ENCODE measurements at places on chromosomes 6 and 20. TPM values are rescaled to one million over a fixed set of nuclear protein-coding genes. Genes with fewer than 3 reads are reported as not detected.

CST5 gene
- total RNA-seq, result not detected

MOG gene
- not detected for total RNA-seq

SLC17A2 gene
- not detected for total RNA-seq

GGTLC1 gene
- not detected for total RNA-seq

OPRM1 gene
- total RNA-seq, result not detected

AVP gene
- total RNA-seq, result not detected

BANF2 gene
- not detected for total RNA-seq

PLA2G7 gene
- not detected for total RNA-seq

TINAG gene
- total RNA-seq, result not detected

GRCh38 chr6:155504848-155505607, 49.4 kb upstream of the NOX3 start:
- H3K4me1 ChIP-seq, result no peaks in the 10 kb centered on the region
- DNase-seq, result no peak
- H3K36me3 ChIP-seq, result no peaks in the 10 kb centered on the region
- no peak overlapping the region for H3K27ac ChIP-seq

- no peak overlapping the region for H3K4me3 ChIP-seq
- no peaks in the 10 kb centered on the region for H3K27me3 ChIP-seq
- peaks cover 5% of the 10 kb centered on the region for H3K4me1 ChIP-seq
- no peaks in the 10 kb centered on the region for H3K36me3 ChIP-seq
These were observed 270.7 kb downstream of the PLCB1 start for GRCh38 chr20:8402798-8403197.

GRCh38 chr20:50886184-50886790, 45.0 kb downstream of the ADNP start:
- DNase-seq, result no peak
- no peaks in the 10 kb centered on the region for H3K4me1 ChIP-seq
- H3K4me3 ChIP-seq, result no peak overlapping the region
- no peak overlapping the region for H3K27ac ChIP-seq

DNA sequence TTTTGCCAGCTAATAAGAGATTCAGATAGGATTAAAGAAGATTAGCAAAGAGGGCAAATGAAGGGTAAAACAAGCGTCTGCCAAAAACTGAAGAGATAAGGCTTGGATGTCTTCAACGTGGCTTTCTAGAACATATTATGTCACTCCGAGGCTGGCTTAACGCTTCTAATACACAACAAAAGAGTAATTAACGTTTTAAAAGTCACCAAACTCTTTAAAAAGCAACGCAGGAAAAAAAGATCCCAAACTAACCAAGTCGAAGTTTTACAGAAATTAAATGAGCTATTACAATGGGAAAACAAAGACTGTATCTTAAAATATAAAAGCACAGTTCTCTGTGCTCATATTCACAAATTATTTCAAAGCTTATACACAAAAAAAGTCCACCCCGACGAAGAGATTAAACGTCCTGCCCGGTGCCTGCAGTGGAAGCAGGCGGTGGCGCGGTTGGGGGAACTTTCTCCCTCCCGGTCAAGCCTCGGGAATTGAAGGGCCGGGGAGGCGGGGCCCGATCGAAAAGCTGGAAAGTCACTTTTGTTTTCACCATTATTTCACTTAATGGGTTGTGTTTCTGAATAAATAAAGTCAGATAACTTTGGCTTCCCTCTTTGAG, 1.2 kb downstream of the MAK start:
- H3K4me1 ChIP-seq, result peaks cover 5% of the 10 kb centered on the region
- no peaks in the 10 kb centered on the region for H3K36me3 ChIP-seq
- no peak overlapping the region for H3K27ac ChIP-seq
- H3K4me3 ChIP-seq, result peak overlapping the region; percentile 50
- no peaks in the 10 kb centered on the region for H3K27me3 ChIP-seq

- H3K4me3 ChIP-seq, result no peak overlapping the region
- no peaks in the 10 kb centered on the region for H3K27me3 ChIP-seq
- H3K4me1 ChIP-seq, result no peaks in the 10 kb centered on the region
- DNase-seq, result no peak
These were observed 62.4 kb downstream of the ZBTB9 start for GRCh38 chr6:33516726-33517125.

DNA sequence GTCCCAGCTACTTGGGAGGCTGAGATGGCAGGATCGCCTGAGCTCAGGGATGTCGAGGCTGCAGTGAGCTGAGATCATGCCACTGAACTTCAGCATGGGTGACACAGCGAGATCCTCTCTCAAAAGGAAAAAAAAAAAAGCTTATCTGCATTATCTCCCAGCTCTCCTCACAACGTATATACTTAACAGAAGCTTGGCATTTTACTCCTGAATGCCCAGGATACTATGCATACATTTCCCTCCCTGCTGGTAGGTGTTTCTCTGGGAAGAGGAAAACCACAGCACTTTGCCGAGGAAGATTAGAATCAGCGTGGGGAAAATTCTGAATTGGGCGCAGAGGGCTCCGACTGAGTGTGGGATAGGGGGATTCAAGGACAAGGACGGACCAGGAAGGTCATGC, 800.6 kb downstream of the DHX35 start:
- no peaks in the 10 kb centered on the region for H3K36me3 ChIP-seq
- no peaks in the 10 kb centered on the region for H3K27me3 ChIP-seq
- no peak overlapping the region for H3K4me3 ChIP-seq

GRCh38 chr6:143369971-143370370, 80.5 kb downstream of the ADAT2 start:
- H3K4me3 ChIP-seq, result no peak overlapping the region
- H3K27me3 ChIP-seq, result no peaks in the 10 kb centered on the region
- H3K36me3 ChIP-seq, result no peaks in the 10 kb centered on the region
- no peak for DNase-seq
- no peak overlapping the region for H3K27ac ChIP-seq

DNA sequence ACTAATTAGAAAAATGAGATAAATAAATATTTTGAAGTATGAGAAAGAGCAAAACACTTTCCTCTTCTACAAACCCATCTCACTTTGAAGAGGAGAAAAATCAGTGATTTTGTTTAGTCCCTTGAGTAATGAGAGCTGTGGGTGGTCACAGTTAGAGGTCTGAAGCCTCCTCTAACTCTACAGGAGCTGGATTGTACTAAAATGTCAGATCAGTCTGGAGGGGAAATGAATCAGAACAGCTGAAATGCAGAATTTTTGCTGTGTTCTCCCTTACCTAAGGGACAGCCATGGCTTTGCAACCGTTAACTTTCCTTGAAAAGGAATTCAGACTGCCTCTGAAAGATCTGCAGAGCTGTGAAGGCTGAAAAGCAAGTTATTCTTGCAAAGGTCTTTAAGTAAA, 11.4 kb upstream of the RFPL4B start:
- H3K4me1 ChIP-seq, result peaks cover 10% of the 10 kb centered on the region
- H3K4me3 ChIP-seq, result no peak overlapping the region
- H3K36me3 ChIP-seq, result no peaks in the 10 kb centered on the region
- DNase-seq, result no peak
- no peaks in the 10 kb centered on the region for H3K27me3 ChIP-seq

DNA sequence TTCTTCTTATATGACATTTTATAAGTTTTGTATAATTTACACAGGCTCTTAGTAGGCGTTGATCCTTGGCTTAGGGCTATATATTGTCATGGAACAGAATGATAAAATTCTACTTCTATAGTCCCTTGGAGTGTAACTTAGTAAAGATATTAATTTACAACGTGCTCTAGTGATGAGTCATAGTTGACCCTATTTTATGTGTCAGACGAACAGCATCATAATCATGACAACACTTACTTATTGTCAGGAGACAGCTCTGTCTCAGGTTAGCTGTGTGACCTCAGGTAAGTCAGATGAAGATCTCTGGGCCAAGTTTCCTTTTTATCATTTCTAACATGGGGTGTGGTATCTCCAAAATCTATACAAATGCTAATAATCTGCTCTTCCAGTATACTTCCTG, 473.5 kb downstream of the UTRN start:
- no peak overlapping the region for H3K27ac ChIP-seq
- no peak overlapping the region for H3K4me3 ChIP-seq
- no peak for DNase-seq
- no peaks in the 10 kb centered on the region for H3K27me3 ChIP-seq
- peaks cover 30% of the 10 kb centered on the region for H3K36me3 ChIP-seq

GRCh38 chr20:37095108-37095598, 644 bp downstream of the RBL1 start:
- H3K27ac ChIP-seq, result peak overlapping the region; percentile 43
- peak overlapping the region; percentile 98 for H3K4me3 ChIP-seq
- no peaks in the 10 kb centered on the region for H3K36me3 ChIP-seq
- no peak for DNase-seq
- H3K4me1 ChIP-seq, result peaks cover 12% of the 10 kb centered on the region

- H3K36me3 ChIP-seq, result no peaks in the 10 kb centered on the region
- DNase-seq, result no peak
- H3K4me3 ChIP-seq, result peak overlapping the region; percentile 34
- H3K4me1 ChIP-seq, result peaks cover 12% of the 10 kb centered on the region
- no peaks in the 10 kb centered on the region for H3K27me3 ChIP-seq
- H3K27ac ChIP-seq, result peak overlapping the region; percentile 80
These were observed 58.5 kb upstream of the PRSS16 start for GRCh38 chr6:27188885-27189418.

DNA sequence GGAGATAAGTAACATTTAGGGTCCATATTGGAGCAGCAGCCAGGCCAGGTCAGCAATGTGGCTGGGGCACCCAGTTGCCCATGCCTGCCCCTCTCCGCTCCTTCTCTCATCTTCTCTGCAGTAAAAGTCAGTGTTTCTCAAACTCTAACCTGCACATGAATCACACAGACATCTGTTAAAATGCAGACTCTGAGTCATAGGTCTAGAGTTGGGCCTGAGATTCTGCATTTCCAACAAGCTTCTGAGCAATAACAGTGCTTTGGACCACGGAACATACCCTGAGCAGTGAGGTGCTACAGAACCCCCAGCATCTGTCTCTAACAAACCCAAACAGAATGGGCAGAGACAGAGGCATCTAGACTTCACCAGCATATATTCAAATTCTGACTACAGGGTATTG, 10.1 kb downstream of the PHF10 start:
- H3K4me3 ChIP-seq, result no peak overlapping the region
- H3K36me3 ChIP-seq, result peaks cover 20% of the 10 kb centered on the region
- no peaks in the 10 kb centered on the region for H3K27me3 ChIP-seq
- DNase-seq, result no peak
- H3K4me1 ChIP-seq, result peaks cover 3% of the 10 kb centered on the region

DNA sequence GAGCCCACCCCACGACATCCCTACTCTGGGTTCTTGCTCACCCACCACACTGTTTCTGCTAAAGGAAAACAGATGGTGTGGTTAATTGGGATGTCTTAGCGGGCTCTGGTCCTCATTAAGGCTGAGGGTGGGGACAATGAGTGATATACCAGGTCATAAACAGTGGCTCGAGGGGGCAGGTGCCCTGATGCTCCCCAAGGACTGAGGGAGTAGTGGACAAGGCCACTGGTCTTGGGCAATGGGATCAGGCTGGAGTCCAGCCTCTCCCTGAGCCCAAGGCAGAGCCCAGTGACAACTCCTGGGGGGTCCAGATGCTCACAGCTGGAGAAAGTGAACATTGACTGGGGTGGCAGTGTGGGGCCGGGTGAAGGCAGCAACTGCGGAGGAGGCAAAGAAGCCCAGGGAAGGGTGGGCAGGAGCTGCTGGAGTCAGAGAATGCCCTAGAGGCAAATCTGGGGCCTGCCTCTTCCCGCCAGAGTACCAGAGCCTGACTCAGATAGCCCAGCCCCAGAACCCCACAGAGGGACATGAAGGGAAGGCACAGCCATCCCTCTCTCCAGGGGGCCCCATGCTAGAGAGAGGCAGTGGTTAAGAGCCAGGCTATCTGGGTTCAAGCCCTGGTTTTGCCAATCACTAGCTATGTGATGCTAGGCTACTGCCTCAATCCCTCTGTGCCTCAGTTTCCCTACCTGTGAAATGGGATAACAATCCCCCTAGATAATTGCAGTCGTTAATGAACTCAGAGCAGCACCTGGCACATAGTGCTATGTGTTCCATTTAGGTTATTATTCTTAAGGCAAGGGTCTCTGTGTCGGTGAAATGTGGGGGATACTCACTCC, 72.3 kb downstream of the MRPL14 start:
- H3K27ac ChIP-seq, result no peak overlapping the region
- H3K4me1 ChIP-seq, result peaks cover 54% of the 10 kb centered on the region
- H3K27me3 ChIP-seq, result no peaks in the 10 kb centered on the region
- H3K4me3 ChIP-seq, result no peak overlapping the region
- H3K36me3 ChIP-seq, result no peaks in the 10 kb centered on the region
